ENCODE measurements at places on chromosomes 6 and 20. TPM values are rescaled to one million over a fixed set of nuclear protein-coding genes. Genes with fewer than 3 reads are reported as not detected.

Gene PSMF1
- 27.3 TPM for total RNA-seq

Gene UBE2V1
- 30.2 TPM for total RNA-seq

Gene LTV1
- total RNA-seq = 25.0 TPM

Gene C6orf120
- 26.3 TPM for total RNA-seq

Gene RBM38
- 16.2 TPM for total RNA-seq

Gene PKIB
- 0.97 TPM for total RNA-seq

Gene EMILIN3
- under 0.01 TPM for total RNA-seq

Gene MACROD2
- total RNA-seq = 0.65 TPM

Gene MYBL2
- 19.8 TPM for total RNA-seq

Gene DPPA5
- total RNA-seq = not detected

Gene ZNF311
- 0.30 TPM for total RNA-seq

Gene HIVEP1
- total RNA-seq = 9.4 TPM

Gene RFX6
- not detected for total RNA-seq

Gene NTSR1
- 0.65 TPM for total RNA-seq

Gene GPR6
- not detected for total RNA-seq

Gene ENPP1
- 3.6 TPM for total RNA-seq

Gene BAG2
- 7.3 TPM for total RNA-seq

Gene NFATC2
- 0.65 TPM for total RNA-seq

Gene LY6G5B
- total RNA-seq = 1.7 TPM

Gene LGSN
- not detected for total RNA-seq

Gene SLC4A11
- total RNA-seq = 1.9 TPM

Gene COQ3
- total RNA-seq = 5.5 TPM

Gene TGM3
- not detected for total RNA-seq

Gene BMP2
- 15.6 TPM for total RNA-seq

All from epithelial cell of umbilical artery (primary cell).